Hematopoietic multipotent progenitor cell (in vitro differentiated cells): ENCODE measurements at places on chromosomes 6 and 20.

GRCh38 chr6:71420095-71420692, 131.6 kb downstream of the OGFRL1 start:
- peak; percentile 23 for DNase-seq

GRCh38 chr20:52446421-52447224, 255.0 kb upstream of the ZFP64 start:
- DNase-seq, result no peak

DNA sequence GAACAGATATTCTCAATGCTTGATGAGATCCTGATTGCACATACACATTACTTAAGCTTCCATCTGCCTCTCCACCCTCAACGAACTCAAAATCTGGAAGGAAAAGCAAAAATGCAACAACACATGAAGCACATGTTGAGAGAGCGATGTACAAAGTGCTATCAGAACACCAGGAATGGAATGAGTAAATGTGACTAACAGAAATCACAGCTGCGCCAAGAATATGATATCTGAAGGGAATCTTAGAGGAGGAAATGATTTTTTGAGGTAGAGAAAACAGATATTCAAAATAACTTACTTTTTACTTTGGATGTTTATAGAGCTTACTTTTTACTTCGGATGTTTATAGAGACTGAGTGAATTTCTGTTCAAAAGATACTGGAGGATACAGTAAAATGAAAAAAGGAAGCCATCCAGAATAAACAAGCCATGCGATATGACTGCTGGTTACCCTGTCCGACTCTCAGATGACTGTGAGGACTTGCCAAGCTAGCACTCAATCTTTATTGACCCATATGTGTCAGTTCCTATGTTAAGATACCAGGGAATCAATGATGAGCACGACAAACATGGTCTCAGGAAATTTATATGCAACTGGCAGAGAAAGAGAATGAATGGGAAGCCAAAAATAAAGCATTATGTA, 102.0 kb downstream of the SMLR1 start:
- DNase-seq, result no peak

- DNase-seq, result no peak
Measured at GRCh38 chr20:32544260-32544722, 40.8 kb downstream of the NOL4L start.

- no peak for DNase-seq
Measured at GRCh38 chr6:77587963-77588362, 64.9 kb upstream of the MEI4 start.

GRCh38 chr20:10376270-10377075, 57.5 kb downstream of the MKKS start:
- no peak for DNase-seq

DNA sequence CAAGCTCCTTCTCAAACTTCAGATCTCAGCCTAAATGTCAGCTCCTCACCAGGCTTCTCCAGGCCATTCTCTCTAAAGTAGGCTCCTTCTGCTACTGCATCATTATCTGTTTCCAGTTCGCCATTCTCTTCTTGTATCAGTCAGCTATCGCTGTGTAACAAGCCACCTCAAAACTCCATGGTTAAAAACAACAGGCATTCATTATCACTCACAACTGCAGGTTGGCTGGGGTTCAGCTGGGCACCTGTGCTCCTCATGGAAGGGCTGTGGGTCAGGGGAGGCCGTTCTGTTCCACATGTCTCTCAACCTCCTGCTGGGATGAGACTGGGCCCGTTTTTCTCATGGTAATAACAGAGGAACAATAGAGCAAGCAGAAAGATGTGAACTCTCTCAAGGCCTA, 28.7 kb downstream of the PRND start:
- no peak for DNase-seq

DNA sequence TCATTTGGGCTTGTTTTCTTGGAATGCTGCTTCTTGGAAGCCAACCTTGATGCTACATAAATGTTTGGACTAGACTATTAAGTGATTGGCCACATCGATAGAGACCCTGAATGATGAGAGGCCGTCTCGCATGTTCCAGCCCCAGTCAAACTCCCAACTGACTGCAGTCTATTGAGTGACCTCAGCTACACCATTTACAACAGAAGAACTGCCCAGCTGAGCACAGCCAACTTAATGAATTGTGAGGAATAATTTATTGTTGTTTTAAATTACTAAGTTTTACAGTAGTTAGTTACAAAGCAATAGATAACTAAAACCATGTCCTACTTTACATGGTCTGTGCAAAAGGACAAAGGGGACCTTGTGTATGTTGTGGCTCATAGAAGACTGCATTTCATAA, 63.0 kb downstream of the PLCB4 start:
- no peak for DNase-seq

DNA sequence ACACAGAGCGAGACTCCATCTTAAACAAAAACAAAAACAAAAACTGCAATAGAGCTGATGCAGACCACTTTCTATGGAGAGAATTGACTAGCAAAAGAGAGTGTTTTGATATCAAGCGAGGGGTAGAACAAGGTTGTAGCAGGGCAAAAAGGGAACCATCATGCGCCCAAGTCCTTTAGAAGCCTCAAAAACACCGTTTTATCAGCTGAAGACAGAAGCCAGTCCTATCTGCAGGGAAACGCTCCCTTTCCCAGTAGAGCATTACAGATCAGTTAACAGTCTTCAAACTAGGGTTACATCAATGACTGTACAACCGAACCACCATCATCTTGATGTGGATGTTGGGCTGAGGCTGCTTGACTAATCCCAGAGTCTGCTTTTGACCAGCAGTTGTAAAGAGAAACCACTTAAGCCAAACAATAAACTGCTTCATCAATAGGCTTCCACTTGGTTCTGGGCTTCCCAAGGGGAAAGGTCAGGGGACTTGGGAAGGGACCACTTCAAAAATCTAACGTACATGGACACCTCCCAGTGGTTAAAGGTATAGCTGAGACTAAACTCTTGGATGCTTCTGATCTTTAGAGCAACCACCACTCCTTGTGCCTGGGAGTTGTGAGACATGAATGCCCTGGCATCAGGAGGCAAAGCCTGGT, 59.6 kb upstream of the SPDEF start:
- no peak for DNase-seq

DNA sequence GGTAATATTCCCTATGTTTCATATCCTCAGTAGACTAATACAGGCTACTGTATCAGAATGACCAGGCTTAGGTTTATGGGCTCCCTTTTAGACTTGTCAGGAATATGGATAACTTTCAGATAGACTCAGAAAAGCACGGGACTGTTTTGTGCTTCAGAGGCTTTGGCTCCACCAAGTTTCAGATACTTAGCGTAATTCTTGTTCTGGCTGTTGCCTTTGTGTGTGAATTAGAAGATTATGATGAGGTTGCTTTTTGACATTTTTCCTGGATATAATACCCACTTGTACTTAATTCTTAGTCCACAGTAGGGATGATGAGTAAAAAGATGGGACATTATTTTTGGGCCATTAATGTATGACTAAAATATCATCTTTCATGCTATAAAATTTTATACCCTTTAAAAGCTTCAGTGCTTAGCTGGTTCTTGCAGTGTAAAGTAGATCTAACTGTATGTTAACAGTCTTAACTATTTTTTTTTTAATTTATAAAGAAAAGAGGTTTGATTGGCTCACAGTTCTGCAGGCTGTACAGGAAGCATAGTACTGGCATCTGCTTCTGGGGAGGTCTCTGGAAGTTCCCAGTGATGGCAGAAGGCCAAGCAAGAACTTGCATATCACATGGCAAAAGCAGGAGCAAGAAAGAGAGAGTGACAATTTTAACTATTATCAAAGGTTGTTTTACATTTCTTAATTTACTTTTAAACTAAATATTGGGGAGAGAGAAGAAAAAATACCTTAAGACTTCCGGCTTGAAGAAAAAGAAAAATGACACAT, 120.7 kb downstream of the ZFAND3 start:
- DNase-seq, result peak; percentile 62

DNA sequence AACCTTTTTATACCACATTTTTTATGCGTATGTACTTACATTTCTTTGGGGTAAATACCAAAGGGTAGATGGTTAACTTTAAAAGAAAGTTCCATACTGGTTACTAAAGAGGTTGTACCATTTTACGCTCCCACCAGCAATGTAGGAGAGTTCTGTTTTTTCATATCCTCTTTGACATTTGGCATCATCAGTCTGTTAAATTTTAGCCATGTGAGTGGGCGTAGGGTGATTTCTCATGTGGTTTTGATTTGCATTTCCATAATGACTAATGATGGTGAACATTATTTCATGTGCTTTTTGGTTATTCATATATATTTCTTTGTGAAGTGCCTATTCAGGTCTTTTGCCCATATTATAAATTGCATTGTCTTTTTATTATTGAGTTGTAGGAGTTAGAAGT, 194.2 kb downstream of the PRL start:
- no peak for DNase-seq

GRCh38 chr6:131764350-131764749, 43.5 kb upstream of the ENPP1 start:
- DNase-seq, result no peak

- peak; percentile 55 for DNase-seq
Measured at GRCh38 chr6:21438986-21439352, 154.6 kb upstream of the SOX4 start.

GRCh38 chr6:139666284-139666683, 291.8 kb upstream of the CITED2 start:
- no peak for DNase-seq

DNA sequence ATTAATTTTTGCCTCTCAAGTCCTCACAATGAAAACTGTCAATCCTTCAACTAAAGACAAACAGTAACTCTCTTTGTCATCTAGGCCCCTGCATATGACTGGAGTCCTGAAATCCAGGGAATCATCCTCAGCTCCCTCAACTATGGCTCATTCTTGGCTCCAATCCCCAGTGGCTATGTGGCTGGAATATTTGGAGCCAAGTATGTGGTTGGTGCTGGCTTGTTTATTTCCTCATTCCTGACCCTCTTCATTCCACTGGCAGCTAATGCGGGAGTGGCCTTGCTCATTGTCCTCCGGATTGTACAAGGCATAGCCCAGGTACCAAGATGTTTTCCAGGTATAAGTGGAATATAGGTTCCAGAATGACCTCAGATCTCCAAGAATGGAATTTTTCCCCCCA, 15.4 kb downstream of the SLC17A4 start:
- DNase-seq, result no peak

- DNase-seq, result no peak
Measured at GRCh38 chr6:9494864-9495263, 920.0 kb downstream of the TFAP2A start.
